ENCODE measurements at places on chromosomes 12 and 14.

DNA sequence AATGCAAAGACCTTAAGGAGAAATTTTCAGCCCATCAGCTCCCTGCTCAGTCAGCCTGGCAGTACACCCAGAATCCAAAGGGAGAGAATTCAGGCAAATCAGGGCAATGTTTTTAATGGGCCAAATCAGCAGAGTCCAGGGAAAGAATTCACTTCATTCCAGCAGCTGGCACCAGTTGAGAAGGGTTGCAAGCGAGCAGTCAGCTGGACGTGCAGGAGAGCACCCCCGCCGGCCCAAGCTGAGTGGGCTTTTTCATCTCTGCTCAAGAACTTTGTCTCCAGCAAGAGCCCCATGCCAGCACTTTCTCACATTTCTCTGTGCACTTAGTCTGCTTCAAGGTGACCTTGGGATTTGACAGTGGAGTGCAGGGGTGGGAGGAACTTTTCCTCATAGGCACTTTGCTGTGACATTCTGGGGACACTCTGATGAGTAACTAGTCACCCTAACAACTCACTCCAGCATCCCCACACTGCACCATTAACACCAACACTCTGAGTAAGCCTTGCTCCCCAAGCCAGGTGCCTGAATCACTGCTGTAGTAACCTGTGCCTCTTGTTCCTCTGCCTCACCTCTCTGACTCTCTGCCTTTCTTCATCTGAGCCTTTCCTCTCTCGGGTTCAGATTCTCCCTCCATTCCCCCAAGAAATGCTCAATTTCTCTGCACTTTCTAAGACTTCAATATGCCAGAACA is 2.2 kb downstream of the ENDOU start:
- DNase-seq: no peak

GRCh38 chr14:54735424-54735823 is 167.2 kb downstream of the GCH1 start:
- no peak for DNase-seq

GRCh38 chr14:92731622-92732115 is 16.8 kb downstream of the LGMN start:
- no peak for DNase-seq

- no peak for DNase-seq
Observed at GRCh38 chr12:113418213-113418879, 3.8 kb upstream of the SDSL start.

All from stimulated activated CD4-positive, alpha-beta T cell treated with anti-CD3 and anti-CD28 coated beads, Interleukin-1b, Interleukin-23, amount 100 ng/mL, for 1 hour (primary cell).